ENCODE measurements at places on chromosomes 6 and 20.
A peak's percentile ranks its signal among the peaks of the same experiment; 100 is the strongest.

- H3K27ac ChIP-seq = no peak overlapping the region
- no peaks in the 10 kb centered on the region for H3K27me3 ChIP-seq
- no peak for DNase-seq
Measured at GRCh38 chr6:4402477-4402976, 267.2 kb upstream of the ECI2 start.

DNA sequence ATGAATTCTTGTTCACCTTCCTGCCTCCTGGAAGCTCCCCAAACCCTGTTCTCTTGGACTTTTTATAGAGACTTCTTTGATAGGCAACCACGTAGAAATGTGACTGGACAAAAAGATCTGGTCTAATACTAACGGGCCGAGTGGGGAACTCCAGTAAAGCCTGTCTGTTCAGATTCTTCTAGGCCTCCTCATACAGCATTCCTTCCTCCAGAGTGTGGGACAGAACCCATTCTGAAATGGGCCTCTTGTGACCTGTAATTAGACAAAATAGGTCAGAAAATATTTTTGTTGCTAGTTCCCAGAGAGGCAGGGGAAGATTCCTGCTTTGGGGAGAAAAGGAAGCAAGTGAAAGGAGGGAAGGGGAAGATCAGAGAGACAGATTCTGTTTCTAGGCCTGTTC lies 374.3 kb downstream of the CDH26 start:
- no peaks in the 10 kb centered on the region for H3K4me1 ChIP-seq
- H3K27ac ChIP-seq = no peak overlapping the region
- H3K36me3 ChIP-seq = no peaks in the 10 kb centered on the region
- DNase-seq = no peak
- no peaks in the 10 kb centered on the region for H3K27me3 ChIP-seq

DNA sequence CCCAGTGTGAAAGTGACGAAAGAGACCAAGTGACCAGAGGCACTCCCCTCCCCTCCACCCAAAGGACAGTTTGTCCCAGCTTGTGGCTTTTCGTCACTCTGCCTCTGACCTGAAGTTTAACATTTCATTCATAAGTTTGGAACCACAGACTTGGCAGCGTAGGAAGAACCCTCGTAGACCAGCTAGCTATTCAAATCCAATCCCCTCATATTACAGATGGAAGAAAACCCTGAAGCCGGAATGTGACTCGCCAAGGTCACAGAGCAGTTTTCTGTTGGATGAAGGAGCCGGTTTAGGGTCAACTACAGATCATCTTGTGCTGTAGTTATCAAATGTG lies 3.9 kb upstream of the SYS1 start:
- H3K27ac ChIP-seq = no peak overlapping the region
- no peaks in the 10 kb centered on the region for H3K27me3 ChIP-seq
- H3K4me3 ChIP-seq = no peak overlapping the region
- no peaks in the 10 kb centered on the region for H3K36me3 ChIP-seq

- no peak overlapping the region for H3K27ac ChIP-seq
- peaks cover 30% of the 10 kb centered on the region for H3K4me1 ChIP-seq
- H3K36me3 ChIP-seq = no peaks in the 10 kb centered on the region
- no peak for DNase-seq
Measured at GRCh38 chr6:15434263-15434662, 188.4 kb downstream of the JARID2 start.

DNA sequence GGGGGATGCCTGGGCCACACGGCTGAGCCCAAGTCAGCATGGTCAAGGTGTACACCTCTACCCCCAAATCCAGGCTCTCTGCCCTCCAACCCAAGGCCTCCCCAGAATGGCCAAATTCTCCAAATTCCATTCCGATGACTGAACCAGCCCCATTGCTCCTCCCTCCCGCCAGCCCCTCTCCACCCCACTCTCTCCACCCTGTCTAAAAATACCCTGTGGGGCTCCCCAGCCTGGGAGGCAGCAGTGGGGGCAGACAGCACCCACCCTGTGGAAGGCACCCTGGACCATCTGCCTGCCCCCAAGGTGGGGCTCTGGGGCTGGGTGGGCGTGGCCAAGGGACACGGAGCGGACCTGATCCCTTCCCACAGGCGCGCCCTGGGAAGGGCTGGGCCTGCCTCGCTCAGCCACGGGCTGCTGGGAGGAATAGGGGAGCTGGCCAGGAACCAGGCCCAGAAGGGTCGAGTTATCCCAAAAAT lies 11.4 kb downstream of the TEAD3 start:
- no peaks in the 10 kb centered on the region for H3K4me1 ChIP-seq
- no peaks in the 10 kb centered on the region for H3K36me3 ChIP-seq
- no peak overlapping the region for H3K27ac ChIP-seq
- DNase-seq = no peak
- H3K27me3 ChIP-seq = no peaks in the 10 kb centered on the region
- H3K4me3 ChIP-seq = no peak overlapping the region

GRCh38 chr6:31908791-31909190 lies 6.9 kb upstream of the ZBTB12 start:
- no peak for DNase-seq
- H3K27ac ChIP-seq = no peak overlapping the region
- H3K36me3 ChIP-seq = no peaks in the 10 kb centered on the region
- H3K4me3 ChIP-seq = no peak overlapping the region
- no peaks in the 10 kb centered on the region for H3K27me3 ChIP-seq

DNA sequence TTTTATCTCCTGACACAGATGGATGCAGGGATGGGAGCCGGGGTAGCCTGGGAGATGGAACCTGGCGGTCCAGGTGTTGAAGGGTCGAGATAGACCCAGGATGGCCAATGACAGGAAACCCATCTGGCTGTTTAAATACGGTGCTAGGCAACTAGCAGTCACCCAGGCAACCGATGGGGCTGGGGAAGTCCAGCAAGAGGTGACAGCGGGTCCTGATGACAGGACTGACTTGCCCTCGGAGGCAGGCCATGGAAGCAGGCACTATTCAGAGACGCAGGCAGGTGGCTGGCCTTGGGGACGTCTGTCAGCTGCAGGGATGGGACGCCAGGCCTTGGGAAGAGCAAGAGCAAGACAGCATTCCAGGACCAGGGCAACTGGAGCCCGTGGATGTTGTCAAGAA lies 135.4 kb upstream of the RALGAPA2 start:
- no peaks in the 10 kb centered on the region for H3K27me3 ChIP-seq
- DNase-seq = no peak
- H3K27ac ChIP-seq = no peak overlapping the region
- no peak overlapping the region for H3K4me3 ChIP-seq

DNA sequence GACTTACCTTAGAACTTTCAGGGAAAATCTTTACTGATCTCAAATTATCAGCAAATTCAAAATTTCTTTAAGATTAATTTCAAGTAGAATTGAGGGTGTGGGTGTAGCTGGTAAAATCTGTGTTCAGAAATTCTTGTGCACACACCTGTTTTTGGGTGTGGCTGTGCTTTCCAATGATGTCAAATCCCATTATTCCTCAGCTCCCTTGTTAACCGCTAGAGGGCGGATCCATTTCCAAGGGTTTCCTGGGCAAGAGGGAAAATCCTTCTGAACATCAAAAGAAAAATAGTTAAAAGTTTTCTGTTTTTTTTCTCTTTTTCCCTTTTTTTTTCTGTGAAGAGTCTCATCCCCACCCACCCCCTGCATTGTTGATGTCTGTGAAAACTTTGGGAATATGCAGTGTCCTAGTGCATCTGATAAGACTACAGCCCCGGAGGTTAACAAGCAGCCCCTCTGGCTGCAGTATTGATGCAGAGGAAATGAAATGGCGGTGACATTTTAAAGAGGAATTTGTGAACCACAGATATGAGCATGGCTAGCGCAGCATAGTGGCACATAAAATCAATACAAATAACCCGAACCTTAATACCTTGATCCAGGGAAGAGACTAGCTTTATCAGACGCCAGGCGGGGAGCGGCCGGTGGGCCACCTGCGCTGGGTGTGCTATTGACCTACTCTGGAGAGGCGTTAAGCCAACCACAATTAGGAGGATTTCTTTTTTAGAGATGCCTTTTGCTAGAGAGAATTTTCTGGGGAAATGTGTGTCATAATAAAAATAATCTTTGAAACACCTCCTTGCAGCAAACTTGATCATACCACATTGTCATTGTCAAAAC lies 130.9 kb downstream of the FOXA2 start:
- H3K27ac ChIP-seq = no peak overlapping the region
- H3K36me3 ChIP-seq = no peaks in the 10 kb centered on the region
- H3K27me3 ChIP-seq = no peaks in the 10 kb centered on the region
- H3K4me3 ChIP-seq = no peak overlapping the region

- H3K4me3 ChIP-seq = no peak overlapping the region
- no peaks in the 10 kb centered on the region for H3K27me3 ChIP-seq
- H3K36me3 ChIP-seq = no peaks in the 10 kb centered on the region
- DNase-seq = peak; percentile 17
- H3K4me1 ChIP-seq = peaks cover 24% of the 10 kb centered on the region
Measured at GRCh38 chr6:44925100-44925739, 402.9 kb upstream of the RUNX2 start.

DNA sequence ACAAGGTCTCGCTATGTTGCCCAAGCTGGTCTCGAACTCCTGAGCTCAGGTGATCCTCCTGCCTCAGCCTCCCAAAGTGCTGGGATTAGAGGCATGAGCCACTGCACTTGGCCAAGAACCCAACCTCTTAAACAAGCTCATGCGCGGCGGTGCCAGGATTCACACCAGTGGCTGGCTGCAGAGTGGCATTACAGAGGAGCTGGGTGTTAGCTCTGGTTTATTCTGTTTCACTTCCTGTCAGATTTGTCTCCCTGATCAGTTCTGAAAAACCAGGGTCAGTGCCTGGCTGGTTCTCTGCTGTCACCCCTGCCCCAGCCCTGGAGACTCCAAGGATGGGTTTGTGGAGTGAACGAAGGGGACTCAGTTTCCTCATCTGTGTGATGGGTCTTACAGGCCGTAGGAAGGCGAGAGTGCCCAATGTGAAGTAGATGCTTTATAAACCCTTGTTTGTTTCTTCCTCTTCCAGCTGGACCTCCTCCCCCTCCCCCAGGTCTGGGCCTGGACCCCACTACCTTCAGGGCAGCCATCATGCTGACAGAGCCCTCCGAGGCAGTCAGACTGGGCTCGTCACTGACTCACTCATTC lies 63.4 kb downstream of the UBE2V1 start:
- no peak overlapping the region for H3K4me3 ChIP-seq
- H3K36me3 ChIP-seq = no peaks in the 10 kb centered on the region
- H3K4me1 ChIP-seq = no peaks in the 10 kb centered on the region
- DNase-seq = no peak
- H3K27me3 ChIP-seq = no peaks in the 10 kb centered on the region

DNA sequence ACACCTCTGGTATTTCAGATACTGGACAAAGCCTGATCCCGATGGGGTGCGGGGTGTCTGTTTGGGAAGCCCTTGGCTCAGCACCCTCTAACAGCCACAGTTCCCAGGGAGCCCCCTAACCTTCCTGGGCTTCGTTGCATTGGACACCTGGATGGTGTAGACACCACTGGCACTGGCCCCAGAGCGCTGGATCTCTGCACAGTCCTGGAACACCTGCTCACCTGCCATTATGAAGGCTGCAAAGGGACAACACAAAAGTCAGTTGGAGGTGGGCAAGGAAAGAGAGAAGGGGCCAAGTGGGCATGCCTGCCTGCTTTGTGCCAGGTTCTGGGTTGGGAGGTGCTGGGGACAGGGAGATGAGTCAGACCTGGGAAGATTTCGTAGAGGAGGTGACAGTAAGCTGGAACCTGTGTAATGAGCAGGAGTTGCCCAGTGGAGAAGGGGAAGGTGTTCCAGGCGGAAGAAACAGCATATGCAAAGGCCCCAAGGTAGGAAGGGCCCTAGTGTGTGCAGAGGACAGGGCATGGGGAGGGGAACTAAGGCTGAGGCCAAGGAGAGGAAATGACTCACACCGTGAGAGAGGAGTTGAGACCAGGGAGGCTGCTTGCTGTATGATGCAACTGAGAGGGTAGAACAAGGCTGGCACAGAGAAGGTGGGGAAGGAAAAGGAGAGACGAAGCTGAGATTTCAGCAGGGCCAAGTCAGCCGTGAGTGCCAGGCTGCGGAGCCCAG lies 34.9 kb downstream of the ANGPT4 start:
- peaks cover 3% of the 10 kb centered on the region for H3K27me3 ChIP-seq
- no peaks in the 10 kb centered on the region for H3K36me3 ChIP-seq
- peaks cover 6% of the 10 kb centered on the region for H3K4me1 ChIP-seq
- H3K4me3 ChIP-seq = no peak overlapping the region

- H3K27me3 ChIP-seq = no peaks in the 10 kb centered on the region
- H3K36me3 ChIP-seq = no peaks in the 10 kb centered on the region
- no peak for DNase-seq
- H3K4me3 ChIP-seq = no peak overlapping the region
- no peaks in the 10 kb centered on the region for H3K4me1 ChIP-seq
- no peak overlapping the region for H3K27ac ChIP-seq
Measured at GRCh38 chr6:166752097-166752496, 125.0 kb upstream of the RPS6KA2 start.

- DNase-seq = no peak
- H3K4me1 ChIP-seq = no peaks in the 10 kb centered on the region
- no peak overlapping the region for H3K27ac ChIP-seq
- H3K36me3 ChIP-seq = no peaks in the 10 kb centered on the region
- H3K4me3 ChIP-seq = no peak overlapping the region
Measured at GRCh38 chr6:46210294-46210693, 39.5 kb upstream of the ENPP5 start.

Data from effector memory CD4-positive, alpha-beta T cell (primary cell).